Head of caudate nucleus (tissue), 42 donors: ENCODE measurements at places on chromosomes 4 and X.

DNA sequence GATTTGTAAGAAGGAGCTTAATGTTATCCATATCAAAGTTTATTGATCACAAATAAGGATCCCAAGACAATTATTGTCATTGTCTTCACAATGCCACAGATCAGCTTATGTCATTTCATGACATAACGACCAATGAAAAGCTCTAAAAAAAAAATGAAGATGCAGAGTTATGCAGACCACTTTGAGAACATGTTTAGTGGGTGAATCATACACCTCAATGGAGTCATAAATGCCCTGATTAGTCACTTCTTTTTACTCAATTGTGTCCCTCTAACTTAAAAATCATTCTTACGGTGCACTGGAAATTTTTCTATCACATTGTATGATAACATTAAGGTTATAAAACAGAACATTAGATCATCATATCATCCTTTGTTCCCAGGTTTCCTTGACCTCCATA lies 87.6 kb upstream of the GABRG1 start:
- DNase-seq = no peak

DNA sequence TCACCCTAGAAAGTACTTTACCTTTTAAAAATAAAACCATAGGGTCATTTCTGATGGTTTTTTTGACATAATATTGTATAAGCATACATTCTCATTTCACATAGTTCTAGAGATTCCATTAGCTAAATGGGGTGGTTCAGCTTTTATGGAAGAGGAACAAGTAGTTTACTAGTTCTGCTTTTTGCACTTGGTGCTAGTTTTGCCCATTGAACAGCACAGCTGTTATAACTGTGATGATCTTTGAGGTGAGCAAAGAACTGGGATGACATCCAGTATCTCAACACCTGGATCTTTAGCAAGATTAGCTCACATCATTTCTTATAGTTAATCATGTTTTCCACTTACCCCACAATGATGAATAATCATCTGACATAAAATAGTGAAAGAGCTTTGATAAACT lies 40.9 kb downstream of the MOB1B start:
- DNase-seq = no peak

DNA sequence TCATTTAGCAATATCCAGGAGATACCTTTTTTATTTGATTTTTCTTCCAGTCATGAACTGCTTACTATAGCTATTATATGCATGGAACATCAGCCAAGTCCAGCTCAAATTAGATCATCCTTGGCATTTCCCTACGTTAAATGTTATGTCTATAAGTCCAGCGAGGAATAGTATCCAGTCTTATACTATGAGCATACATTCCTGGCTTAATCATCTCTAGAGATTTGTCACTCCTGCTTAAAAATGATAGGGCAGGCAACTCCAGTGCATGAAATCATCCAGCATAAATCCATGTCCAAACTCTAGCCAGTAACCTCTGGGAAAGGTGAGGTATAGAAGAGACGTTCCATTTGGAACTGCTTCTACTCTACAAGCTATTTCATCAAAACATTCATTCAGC lies 126.7 kb upstream of the VCX2 start:
- no peak for DNase-seq

DNA sequence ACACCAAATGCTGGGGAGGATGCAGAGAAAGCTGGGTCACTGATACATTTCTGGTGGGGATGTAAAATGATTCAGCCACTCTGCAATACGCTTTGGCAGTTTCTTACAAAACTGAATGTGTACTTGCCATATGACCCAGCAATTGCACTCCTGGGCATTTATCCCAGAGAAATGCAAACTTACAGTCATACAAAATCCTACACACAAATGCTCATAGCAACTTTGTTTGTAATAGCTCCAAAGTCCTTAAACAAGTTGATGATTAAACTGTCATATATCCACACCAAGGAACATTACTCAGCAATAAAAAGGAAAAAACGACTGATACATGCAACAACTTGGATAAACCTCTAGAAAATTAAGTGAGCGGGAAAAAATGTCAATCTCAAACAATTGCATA lies 12.3 kb downstream of the MID1 start:
- DNase-seq = no peak

DNA sequence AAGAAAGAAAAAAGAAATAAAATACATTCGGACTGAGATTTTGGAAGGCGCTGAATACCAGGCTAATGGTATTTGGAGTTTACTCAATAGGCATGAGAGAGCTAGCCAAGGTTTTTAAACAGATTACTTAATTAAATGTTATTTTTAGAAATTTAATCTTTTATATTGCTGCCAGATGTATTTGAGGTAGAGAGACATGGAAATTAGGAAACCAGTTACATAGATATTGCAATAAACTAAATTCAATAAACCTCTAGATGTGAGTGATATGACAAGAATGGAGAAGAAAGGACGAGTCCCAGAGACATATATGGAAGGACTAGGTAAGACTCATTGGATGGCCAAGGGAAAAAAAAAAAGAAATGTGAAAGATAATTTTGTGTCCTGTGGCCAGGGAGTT lies 38.5 kb upstream of the IL13RA1 start:
- no peak for DNase-seq

GRCh38 chr4:87835197-87835596 lies 2.4 kb downstream of the MEPE start:
- DNase-seq = no peak

- no peak for DNase-seq
Observed at GRCh38 chr4:185651137-185651677, 115.9 kb upstream of the PDLIM3 start.

GRCh38 chr4:140789759-140790158 lies 33.6 kb upstream of the TBC1D9 start:
- DNase-seq = no peak

GRCh38 chr4:16783119-16783518 lies 115.3 kb downstream of the LDB2 start:
- no peak for DNase-seq

GRCh38 chrX:109578916-109579315 lies 42.3 kb downstream of the NXT2 start:
- DNase-seq = no peak

- DNase-seq = no peak
Observed at GRCh38 chr4:83083925-83084475, 30.5 kb downstream of the PLAC8 start.

GRCh38 chr4:8744083-8744805 lies 127.4 kb downstream of the HMX1 start:
- DNase-seq = peak; percentile 1

DNA sequence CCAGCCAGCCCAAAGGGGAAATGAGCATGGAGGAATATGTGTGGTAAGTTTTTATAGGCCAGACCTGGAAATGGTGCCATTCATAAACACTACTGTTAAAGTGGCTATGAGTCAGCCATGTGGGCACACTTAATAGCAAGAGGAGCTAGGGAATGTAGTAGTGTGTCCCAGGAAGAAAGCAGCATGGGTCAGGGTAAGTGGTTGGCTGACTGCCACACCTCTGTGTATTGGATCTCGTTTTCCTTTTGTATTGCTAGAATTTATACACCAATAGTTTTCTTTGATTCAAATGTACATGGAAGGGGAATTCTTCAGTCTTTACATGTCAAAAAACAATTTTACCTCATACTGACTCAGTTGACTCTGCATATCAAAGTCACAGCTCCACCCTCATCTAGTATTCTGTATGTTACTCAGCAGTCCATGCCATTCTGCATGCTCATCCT lies 22.9 kb upstream of the SGMS2 start:
- no peak for DNase-seq

- DNase-seq = no peak
Observed at GRCh38 chr4:8554555-8555100, 25.6 kb upstream of the GPR78 start.

DNA sequence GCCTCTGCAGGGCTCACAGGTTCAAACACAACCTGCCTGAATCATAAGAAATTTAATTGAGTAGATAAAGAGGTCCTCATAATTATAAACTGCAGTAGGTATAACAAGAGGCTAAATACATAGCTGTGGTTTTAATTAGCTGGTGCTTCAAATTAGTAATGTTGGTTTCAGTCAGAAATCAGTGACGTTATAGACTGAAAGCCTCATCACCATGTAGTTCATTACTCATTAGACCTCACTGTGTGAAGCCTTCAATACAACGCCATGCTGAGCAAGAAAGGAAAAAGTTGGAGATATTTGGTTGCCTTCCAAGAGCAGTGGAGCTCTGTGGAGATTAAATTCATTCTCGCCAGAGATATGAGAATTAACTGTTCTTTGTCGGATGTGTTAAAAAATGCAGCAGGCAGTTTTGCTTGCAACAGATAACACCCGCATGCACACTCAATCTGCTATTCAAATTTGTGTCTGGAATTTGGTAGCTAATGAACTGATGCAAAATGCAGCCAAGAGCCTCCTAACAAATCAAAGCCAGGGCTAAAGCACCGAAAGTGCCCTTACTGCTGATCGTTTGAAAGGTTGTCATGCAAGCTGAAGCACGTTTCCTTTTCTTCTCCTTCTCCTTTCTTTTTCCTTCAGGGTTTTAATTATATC lies 148.9 kb downstream of the AFF2 start:
- DNase-seq = no peak

- no peak for DNase-seq
Observed at GRCh38 chr4:150126864-150127203, 48.6 kb downstream of the DCLK2 start.

- no peak for DNase-seq
Observed at GRCh38 chrX:32871636-32872035, 339.7 kb downstream of the DMD start.

DNA sequence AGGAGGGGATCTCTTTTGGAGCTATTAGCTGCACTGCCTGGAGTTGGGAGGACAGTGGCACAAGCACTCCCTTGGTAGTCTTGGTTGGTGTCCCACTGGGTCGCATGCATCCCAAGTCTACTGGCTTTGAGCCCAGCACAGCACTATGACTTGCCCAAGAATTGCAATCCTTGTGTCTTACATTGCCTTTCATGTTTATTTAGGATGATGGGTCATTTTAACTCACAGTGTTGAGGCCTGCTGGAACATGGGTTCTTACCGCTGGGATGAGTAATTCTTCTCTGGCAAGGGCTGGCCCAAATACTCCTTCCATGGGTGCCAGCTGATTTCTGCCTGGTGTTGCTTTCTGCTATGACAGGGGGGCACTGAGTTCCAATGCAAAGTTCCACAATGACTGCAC lies 185.5 kb downstream of the TEX13C start:
- no peak for DNase-seq

GRCh38 chr4:143381189-143382118 lies 44.8 kb downstream of the GAB1 start:
- peak; percentile 71 for DNase-seq

DNA sequence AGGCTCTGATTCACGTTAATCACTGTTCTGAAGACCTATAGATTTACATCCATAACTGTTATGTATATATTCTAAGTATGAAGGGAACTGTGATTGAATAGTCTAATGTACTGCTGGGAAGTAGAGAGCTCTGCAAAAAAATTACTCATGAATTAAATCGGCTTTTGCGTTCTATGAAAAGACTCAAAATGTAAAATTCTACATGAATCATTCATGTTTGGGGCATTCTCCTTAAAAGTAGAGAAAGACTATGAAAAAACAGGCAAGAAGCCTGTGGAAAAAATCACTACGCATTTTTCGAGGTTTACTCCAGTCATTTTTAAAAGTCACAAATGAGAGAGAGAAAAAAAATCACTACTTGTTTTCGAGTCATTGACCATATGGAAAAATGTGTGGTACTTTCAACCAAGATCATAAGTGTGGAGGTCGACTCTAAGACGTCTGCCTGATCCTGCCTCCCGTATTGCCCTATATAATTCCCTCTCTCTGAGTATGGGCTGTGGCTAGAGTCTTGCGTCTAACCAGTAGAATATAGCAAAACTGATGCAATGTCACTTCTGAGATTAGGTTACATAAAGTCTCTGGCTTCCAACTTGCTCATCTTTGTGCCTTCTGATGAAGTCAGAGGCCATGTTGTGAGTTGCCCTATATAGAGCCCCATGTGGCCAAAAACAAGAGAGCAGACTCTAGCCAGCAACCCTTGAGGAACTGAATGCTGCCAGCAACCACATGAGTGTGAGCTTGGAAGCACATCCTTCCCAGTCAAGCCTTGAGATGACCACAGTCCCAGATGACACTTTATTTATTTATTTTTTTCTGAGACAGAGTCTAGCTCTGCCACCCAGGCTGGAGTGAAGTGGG lies 32.1 kb upstream of the VEGFD start:
- no peak for DNase-seq

DNA sequence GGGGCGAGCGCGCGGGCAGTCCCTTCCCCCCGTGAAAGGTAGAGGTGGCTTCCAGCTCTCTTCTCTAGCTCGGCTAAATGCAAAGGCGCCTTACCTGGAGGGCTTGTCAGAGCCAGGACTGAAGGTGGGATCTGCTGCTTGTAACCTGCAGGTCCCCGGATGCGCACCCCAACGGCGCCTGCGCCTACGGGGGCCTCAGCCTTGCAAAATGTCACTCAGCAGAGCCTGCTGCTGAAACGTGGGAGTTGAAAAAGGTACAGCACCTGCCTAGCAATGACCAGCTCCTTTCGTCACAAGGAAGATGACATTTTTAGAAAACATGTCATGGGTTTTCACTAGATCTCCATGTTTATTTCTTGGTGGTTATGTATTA lies 583 bp downstream of the ABHD18 start:
- DNase-seq = peak; percentile 90

DNA sequence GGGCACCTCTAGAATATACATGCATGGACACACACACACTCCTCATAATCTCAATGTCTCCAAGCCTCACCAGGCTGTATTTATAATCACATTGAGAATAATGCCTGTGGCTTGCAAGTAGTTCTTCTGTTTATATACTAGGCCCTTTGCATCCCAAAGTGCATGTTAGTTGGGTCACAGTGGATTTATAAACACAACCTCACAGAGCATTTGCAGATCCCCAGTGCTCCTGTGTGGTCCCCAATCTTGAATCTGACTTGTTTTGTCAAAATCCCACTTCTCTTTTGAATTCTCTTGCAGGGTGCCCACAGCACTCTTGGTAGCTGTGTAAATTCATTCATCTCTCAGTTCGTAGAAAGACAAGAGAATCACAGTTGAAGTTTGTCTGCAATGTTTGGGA lies 49.6 kb upstream of the PROM1 start:
- no peak for DNase-seq

DNA sequence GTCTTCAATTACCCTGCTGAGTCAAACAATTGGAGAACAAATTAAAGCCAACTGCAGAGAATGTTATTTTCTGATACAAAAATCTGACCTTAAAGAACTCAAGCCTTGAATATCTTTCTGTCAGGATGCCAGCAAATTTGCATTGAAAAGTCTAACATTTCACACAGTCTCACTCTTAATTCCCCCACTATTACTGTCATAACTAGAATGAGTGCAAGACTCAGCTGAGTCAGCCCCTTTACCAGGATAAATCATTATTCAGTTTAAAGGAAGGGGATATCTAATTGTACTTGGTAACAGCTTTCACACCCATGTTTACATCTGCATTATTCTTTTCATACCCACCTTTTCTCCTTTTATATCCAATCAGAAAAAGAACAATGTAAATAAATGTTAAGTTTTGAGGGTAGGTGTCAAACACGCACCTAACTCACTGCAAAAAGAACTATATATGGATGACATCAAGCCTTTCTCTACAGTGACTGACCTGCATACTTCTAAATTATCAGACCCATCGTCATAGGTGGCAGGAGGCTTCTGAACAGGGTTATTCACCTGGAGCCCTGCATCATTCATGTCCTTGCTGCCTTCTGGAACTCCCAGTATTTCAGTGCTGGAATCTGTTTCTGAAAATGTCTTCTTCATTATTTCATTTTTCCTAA lies 117.4 kb downstream of the TMA16 start:
- no peak for DNase-seq

- no peak for DNase-seq
Observed at GRCh38 chr4:113471146-113471860, 290.2 kb downstream of the CAMK2D start.
